ENCODE measurements at places on chromosomes 6 and 20.
A peak's percentile ranks its signal among the peaks of the same experiment; 100 is the strongest.

DNA sequence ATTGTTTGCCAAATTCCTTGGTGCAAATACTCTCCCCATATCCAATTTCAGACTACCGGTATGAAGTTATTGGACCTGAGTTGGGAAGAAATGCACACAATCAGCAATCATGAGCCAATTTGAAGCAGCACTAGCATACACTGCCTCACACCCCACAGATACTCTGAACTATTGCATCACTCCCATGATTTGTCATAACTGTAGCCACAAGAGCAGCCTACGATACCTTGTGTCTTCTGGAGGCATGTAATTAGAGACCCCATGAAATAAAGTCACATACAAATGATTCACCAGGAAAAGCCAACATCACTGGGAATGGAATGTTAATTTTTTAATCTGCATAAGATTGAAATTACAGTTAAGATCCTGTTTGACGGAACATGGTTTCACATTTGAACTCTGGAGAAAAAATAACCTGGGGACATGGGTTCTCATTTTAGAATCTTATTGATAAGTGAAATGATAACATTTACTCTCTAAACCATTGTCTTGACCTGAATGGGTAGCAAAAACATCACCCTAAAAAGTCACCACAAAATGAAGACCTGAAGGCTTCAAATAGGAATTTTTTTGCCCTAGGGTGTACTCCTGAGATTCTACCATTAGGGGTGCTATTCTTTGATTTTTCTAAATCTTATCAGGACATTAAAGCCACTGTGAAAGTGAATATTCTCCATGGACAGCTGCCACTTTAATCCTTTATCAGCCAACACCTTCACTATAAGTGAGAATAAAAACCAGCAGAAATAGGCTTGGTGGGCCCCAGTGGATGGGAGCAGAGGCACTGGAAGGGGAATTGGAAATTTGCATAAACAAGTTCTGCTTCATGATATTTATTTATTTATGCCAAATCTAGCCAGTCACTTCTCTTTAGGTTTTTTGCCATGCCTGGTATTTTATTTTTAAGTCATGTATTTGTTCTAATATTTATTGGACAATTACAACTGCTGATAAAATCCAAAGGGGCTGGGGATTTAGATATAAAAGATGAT lies 34.5 kb upstream of the HBS1L start:
- peak; percentile 25 for DNase-seq

DNA sequence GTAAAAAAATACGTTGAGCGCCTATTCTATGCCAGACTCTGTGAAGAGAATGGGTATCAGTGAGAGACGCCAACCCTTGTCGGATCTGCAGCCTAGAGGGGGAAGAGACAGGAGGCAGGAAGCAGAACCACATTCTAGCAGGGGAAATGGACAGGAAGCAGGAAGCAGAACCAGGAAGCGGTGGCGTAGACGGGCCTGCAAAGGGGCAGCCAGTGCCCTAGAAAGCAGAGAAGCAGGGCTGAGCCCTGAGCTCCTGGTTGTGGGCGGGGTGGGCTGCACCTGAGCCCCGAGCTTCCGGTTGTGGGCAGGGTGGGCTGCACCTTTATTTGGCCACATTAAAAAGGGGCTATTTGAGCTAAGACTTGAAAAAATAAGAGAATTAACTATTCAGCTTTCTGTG lies 71.9 kb downstream of the FAM120B start:
- no peak for DNase-seq

DNA sequence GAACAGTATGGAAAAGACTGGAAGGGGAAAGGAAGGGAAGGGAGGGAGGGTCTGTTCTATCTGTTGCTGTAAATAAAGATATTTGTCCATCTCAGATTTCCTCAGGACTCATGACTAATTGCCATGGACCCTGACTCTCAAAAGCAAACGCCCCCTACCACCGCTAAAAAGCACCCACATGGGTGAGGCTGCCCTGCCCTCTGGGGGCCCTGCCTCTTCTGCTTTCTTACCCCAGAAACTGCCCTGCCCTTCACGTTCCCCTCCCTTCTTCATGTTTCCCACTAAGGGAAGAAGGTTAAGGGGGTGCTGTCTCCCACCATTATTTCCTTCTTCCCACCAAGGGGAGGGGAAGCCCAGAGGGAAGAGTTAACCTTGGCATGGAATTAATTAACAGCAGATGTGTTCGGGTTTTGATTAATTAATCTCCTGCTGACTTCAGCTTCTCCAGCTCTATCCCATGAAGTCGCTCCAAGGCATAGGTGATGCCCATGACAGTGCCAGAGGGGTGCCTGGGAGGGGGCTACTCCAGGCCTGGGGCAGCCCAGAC lies 16.0 kb downstream of the MDFI start:
- no peak for DNase-seq

DNA sequence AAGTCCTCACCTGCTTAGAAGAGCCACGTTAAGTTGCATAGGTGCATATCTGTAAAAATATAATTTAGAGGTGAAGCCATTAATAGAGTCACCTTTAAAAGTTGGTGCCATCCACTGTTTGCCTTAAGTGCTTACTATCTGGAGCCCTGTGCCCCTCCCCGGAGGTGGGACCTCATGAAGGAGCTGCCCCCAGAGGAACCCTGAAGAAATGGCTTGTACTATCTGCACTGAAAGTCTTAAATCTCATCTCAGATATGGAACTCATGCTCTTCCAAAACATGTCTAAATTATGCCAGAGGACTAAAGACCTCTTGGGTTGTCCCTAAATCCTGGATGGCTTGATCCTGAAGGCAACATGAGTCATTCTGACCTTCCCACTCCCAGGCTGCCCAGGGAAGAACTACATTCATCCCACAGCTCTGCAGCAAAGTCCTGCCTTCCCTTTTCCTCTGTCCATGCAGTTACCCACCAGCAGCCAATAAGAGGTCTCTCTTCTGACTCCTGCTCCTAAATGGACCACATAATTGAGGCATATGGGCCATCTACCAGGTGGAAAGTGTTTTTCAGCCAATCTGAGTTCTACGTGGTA lies 85.3 kb downstream of the ASXL1 start:
- no peak for DNase-seq

GRCh38 chr6:101453221-101453620 lies 59.7 kb downstream of the GRIK2 start:
- DNase-seq: no peak

- DNase-seq: no peak
Measured at GRCh38 chr20:8583012-8583565, 451.0 kb downstream of the PLCB1 start.

- no peak for DNase-seq
Measured at GRCh38 chr6:100435299-100435698, 29.4 kb downstream of the SIM1 start.

DNA sequence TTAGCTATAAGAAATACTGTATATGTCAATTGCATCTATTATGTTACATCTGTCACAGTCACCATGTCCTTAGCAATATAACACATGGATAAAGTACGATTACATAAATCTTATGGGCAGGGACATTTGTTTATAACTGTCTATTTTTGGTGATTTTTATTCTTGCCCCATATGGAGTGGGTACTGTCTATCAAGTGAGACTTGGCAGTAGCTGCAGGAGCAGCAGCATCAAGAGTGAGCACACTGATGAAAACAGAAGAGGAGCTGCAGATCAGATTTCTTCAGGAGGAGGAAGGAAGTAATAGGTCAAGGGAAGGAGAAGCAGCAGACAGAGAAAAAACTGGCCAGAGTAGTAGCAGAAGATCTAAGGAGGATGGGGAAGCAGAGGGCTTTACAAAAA lies 516.7 kb downstream of the C6orf118 start:
- DNase-seq: no peak

- DNase-seq: peak; percentile 54
Measured at GRCh38 chr20:62294516-62294915, 8.3 kb upstream of the ADRM1 start.

GRCh38 chr6:147930745-147931144 lies 411.9 kb upstream of the SASH1 start:
- DNase-seq: no peak

GRCh38 chr6:10403385-10404106 lies 11.3 kb downstream of the TFAP2A start:
- DNase-seq: no peak

- no peak for DNase-seq
Measured at GRCh38 chr6:132964101-132964867, 149.9 kb downstream of the RPS12 start.

GRCh38 chr6:43865932-43866645 lies 96.1 kb downstream of the VEGFA start:
- DNase-seq: no peak

GRCh38 chr20:23092861-23093495 lies 6.9 kb upstream of the CD93 start:
- DNase-seq: no peak

GRCh38 chr6:88519301-88520016 lies 353.3 kb upstream of the CNR1 start:
- DNase-seq: no peak

GRCh38 chr6:169230322-169230665 lies 23.4 kb downstream of the THBS2 start:
- DNase-seq: no peak

DNA sequence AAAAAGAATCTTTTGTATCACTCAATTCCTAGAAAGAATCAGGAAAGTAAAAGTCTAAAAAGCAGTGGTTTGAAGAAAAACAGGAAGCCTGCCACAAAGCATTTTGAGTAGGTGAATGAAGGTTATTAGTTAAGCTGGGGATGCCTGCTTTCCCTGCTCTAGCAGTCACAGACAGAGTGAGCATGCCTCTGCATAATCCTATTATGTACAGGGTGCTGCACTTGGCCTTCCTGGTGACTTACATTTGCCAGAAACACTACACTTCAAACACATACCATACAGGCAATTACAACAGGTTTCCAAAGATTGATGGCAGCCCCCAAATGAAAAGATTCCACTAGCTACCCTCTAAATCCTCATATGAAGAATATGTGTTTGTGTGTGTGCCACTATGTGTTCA lies 130.8 kb downstream of the TPBG start:
- no peak for DNase-seq

DNA sequence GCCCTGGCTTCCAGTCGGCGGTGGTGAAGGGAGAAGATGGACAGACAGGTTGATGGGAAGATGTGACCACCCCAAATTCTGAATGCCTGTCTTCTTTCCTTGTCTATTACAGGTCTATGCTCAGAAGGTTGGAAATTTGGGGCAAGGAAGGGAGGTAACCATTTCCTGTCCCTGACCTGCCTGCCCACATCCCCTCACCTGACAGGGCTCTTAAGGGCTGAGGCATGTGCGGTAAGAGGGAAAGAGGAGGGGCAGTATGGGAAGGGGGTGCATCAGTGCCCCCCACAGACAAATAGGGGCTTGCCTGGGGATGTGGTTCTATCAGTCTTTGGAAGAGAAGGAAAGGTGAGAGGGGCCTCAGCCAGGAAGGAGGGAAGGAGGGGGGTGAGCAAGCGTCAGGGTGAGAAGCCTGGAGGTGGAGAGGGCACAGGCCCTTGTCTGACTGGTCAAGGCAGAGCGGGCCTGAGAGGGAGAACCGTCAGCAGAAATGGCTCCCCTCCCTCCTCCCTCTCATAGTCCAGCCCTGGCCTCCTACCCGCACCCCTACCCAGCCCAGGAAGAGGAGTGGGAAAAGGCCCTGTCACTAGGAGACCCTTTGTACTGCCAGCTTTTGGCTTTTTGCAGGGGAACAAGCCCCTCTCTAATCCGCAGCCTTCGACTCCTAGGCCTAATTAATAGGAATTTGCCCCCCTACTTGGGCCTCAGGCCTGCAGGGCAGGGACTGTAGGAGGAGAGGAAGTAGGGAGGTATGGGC lies 104.4 kb upstream of the FOXP4 start:
- no peak for DNase-seq

- DNase-seq: no peak
Measured at GRCh38 chr20:46945465-46945864, 50.8 kb downstream of the EYA2 start.

DNA sequence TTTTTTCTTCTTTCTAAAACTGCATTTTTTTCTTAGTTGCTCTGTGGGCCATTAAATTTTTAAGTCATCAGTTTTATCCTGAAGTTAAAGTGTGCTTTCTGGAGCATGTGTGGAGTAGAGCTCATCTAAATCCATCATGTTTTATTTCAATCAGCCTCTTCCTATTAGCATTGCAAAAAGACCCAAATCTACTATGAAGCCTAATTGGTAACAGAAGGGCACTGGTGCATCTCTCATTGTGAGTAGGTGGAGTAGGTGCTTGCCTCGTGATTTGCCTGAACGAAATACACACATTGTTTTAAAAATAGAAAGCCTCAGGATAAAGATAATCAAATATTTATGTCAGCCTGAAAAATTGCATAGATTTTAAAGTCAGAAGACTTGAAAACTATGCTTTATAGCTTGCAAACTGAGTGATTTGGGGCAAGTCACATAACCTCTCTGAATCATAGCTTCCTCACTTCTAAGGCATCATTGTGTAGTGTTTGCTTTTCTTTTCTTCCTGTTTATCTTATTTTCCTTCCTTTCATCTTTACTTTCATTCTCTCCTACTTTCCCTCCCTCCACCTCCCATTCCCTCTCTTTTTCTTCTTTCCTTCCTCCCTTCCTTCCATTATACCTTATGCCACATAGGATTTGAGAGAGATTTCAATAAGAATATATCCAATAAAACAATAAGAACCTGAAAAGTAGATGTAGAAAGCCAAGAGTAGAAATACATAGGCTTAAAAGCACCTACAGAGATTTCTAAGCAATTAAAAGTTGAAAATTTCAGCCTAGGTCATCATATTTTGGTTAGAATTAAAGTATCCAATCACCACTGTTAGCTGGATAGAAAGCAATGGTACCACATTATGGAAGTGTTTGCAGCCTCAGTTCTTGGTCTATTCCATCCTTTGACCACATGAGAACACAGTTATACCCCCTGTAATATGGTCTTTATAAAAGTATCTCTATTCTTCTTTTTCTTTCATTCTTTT lies 49.6 kb upstream of the RNF146 start:
- no peak for DNase-seq

DNA sequence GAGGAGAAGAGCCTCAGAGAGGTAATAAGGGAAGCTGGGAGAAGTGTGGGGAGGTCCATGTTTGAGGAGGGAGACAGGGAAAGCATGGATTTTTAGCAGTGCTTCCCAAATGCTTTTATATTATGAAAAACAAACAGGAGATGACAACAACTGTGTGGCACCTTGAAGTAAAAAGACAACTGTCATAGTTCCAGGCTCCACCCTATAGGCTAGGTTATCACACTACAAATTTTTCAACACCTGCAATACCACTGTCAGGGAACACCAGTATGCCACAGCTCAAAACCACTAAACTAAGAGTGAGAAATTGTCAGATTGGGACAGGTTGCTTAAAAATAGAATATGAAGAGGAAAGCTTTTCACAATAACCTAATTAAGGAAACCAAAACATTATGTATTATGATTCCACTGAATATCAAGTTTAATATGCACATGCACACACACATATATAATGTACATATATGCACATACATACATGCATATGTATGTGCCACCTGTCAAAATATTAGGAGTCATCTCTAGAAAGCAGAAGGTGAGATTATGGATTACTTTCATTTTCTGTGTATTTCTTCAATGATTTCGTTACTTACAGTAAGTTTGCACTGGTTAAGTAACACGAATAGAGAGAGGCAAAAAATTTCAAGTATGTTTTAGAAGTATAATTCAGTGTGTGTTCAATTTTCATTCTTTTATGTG lies 261.2 kb downstream of the PTPRK start:
- peak; percentile 6 for DNase-seq

All from B cell (primary cell).